ENCODE measurements at places on chromosomes 5 and 9.
A peak's percentile ranks its signal among the peaks of the same experiment; 100 is the strongest.

- DNase-seq, result no peak
- H3K4me1 ChIP-seq, result peaks cover 24% of the 10 kb centered on the region
- no peaks in the 10 kb centered on the region for H3K27me3 ChIP-seq
- H3K4me3 ChIP-seq, result peak overlapping the region; percentile 88
- H3K27ac ChIP-seq, result peak overlapping the region; percentile 86
- peaks cover 2% of the 10 kb centered on the region for H3K36me3 ChIP-seq
These were observed 707 bp downstream of the RMND5B start for GRCh38 chr5:178131446-178131996.

DNA sequence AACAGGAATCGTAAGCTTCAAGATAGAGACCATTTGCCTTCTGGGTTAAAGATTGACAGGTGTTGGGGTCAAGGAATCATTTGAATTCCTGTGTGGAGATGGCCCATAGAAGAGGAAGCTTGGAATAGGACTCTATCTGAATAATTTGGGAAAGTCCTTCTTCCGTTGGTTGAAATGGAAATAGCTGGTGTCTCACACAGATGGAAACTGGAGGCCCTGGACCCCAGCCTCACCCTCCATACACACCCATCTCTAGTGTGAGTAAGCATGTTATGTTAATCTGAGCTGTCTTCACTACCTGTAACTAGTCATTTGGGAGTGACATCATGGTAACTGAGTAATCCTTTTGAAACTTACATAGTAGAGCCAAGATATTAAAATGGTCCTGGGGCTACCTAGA lies 184.4 kb downstream of the CD180 start:
- H3K27me3 ChIP-seq, result no peaks in the 10 kb centered on the region
- H3K4me3 ChIP-seq, result no peak overlapping the region
- peak overlapping the region; percentile 90 for H3K27ac ChIP-seq
- no peak for DNase-seq
- peaks cover 75% of the 10 kb centered on the region for H3K4me1 ChIP-seq
- peaks cover 6% of the 10 kb centered on the region for H3K36me3 ChIP-seq

GRCh38 chr9:22240619-22241018 lies 206.0 kb upstream of the DMRTA1 start:
- H3K27me3 ChIP-seq, result peaks cover 5% of the 10 kb centered on the region
- peaks cover 23% of the 10 kb centered on the region for H3K4me1 ChIP-seq
- H3K4me3 ChIP-seq, result no peak overlapping the region
- H3K36me3 ChIP-seq, result no peaks in the 10 kb centered on the region
- DNase-seq, result no peak

GRCh38 chr5:150339165-150339564 lies 18.3 kb upstream of the TCOF1 start:
- DNase-seq, result no peak
- peaks cover 6% of the 10 kb centered on the region for H3K27me3 ChIP-seq
- H3K4me3 ChIP-seq, result no peak overlapping the region
- peaks cover 2% of the 10 kb centered on the region for H3K36me3 ChIP-seq

DNA sequence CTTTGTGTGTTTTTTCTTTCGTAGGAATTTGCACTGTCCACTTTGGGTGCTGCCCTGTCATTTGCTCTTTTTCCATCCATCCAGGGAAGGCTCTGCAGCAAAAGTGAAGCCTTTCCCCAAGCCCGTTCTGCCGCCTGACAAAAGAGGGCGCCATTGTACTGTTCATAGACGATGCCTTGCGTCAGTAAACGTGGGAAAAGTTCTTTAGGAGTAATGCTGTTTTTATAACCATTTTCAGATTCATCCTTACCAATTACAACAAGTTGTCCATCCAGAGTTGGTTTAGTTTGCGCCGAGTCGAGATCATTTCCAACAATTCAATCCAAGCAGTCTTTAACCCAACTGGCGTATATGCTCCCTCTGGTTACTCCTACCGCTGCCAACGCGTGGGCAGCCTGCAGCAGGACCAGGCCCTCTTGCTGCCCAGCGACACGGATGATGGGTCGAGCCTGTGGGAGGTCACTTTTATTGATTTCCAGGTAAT lies 34.3 kb upstream of the RPS23 start:
- H3K27ac ChIP-seq, result no peak overlapping the region
- H3K4me1 ChIP-seq, result no peaks in the 10 kb centered on the region
- DNase-seq, result no peak

DNA sequence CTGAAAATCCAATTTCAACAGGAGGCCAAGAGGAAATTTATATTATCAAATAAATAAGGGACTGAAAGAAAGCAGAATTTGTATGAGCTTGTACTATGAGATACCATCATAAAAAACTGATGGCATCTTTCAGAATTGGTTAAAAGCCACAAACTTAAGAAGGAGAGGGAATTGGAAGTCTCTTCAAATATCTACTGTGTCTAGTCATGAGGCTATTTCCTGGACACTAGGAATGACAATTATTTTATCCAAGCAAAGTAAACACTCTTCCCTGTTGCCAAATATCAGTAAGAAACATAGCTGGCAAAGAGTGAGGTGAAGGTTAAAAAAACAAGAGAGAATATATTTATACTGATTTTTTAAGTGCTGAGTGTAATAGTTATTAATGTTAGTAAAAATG lies 101.5 kb upstream of the ARRDC3 start:
- no peak overlapping the region for H3K4me3 ChIP-seq
- H3K27ac ChIP-seq, result no peak overlapping the region
- H3K27me3 ChIP-seq, result peaks cover 6% of the 10 kb centered on the region
- no peak for DNase-seq
- no peaks in the 10 kb centered on the region for H3K36me3 ChIP-seq

- H3K4me1 ChIP-seq, result no peaks in the 10 kb centered on the region
- DNase-seq, result no peak
- no peak overlapping the region for H3K4me3 ChIP-seq
- no peaks in the 10 kb centered on the region for H3K36me3 ChIP-seq
- no peak overlapping the region for H3K27ac ChIP-seq
These were observed 74.9 kb downstream of the FBXL7 start for GRCh38 chr5:15574806-15575325.

GRCh38 chr5:125409861-125410536 lies 663.6 kb upstream of the ZNF608 start:
- H3K27me3 ChIP-seq, result no peaks in the 10 kb centered on the region
- H3K27ac ChIP-seq, result no peak overlapping the region
- H3K36me3 ChIP-seq, result no peaks in the 10 kb centered on the region
- no peaks in the 10 kb centered on the region for H3K4me1 ChIP-seq
- no peak for DNase-seq
- H3K4me3 ChIP-seq, result no peak overlapping the region

DNA sequence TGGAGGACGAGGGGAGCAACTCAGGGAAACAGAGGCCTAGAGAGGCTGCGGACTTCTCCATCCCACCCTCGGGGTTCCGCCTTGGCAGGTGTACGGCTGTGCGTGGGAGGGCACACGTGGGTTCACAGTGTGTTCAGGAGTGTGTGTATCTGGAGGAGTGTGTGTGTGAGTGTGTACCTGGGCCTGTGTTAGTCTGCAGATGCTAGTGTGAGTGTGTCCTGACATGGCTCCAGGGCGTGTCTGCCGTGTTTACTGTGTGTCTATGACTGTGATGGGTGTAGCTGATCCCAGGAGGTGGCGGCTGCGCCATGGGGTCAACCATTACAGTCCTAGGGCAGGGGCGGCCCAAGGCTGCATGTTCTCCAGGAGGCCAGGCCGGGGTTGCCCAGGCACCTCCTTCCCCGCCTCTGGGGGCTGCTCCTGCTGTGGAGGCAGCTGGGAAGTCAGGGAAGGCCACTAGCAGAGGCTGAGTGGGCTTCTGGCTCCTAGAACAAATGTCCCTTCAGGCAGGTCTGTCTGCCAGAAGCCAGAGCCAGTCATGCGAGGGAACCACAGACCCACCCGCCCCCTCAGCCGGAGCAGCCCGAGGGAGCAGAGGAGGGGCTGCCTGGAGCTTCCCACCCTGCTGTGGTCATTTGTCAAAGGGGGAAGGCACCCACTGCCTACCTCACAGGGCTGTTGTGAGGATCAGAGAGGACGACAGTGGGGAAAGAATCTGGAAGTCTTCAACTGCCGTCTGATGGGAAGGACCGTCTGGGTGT lies 21.4 kb downstream of the CRB2 start:
- H3K27me3 ChIP-seq, result peaks cover 36% of the 10 kb centered on the region
- peaks cover 3% of the 10 kb centered on the region for H3K36me3 ChIP-seq
- H3K4me1 ChIP-seq, result peaks cover 12% of the 10 kb centered on the region

GRCh38 chr5:14599476-14600127 lies 18.0 kb downstream of the OTULINL start:
- H3K27me3 ChIP-seq, result no peaks in the 10 kb centered on the region
- no peak for DNase-seq
- peaks cover 6% of the 10 kb centered on the region for H3K36me3 ChIP-seq

DNA sequence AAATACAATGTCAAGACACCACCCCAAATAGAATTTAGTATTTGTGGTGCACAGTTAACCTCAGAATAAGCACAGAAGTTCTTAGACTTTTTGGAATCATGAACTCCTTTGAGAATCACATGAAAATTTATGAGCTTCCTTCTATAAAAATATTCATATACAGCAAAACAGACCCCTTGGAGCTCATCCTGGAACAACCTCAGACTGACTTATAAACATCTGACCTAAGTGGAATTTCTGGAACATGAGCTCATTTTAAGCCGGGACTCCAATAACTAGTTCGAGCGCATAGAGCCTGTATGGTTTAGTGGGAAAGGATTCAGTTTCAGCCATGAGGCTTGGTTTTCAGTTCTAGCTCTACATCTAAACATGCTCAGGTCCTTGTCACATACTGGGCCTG lies 192.3 kb downstream of the DEPDC1B start:
- no peak overlapping the region for H3K4me3 ChIP-seq
- no peaks in the 10 kb centered on the region for H3K4me1 ChIP-seq
- no peak overlapping the region for H3K27ac ChIP-seq
- H3K36me3 ChIP-seq, result no peaks in the 10 kb centered on the region

- peaks cover 14% of the 10 kb centered on the region for H3K36me3 ChIP-seq
- DNase-seq, result peak; percentile 10
- H3K4me1 ChIP-seq, result peaks cover 2% of the 10 kb centered on the region
- H3K27me3 ChIP-seq, result no peaks in the 10 kb centered on the region
- H3K4me3 ChIP-seq, result no peak overlapping the region
- no peak overlapping the region for H3K27ac ChIP-seq
These were observed 87.6 kb downstream of the ERP44 start for GRCh38 chr9:100011062-100011681.

DNA sequence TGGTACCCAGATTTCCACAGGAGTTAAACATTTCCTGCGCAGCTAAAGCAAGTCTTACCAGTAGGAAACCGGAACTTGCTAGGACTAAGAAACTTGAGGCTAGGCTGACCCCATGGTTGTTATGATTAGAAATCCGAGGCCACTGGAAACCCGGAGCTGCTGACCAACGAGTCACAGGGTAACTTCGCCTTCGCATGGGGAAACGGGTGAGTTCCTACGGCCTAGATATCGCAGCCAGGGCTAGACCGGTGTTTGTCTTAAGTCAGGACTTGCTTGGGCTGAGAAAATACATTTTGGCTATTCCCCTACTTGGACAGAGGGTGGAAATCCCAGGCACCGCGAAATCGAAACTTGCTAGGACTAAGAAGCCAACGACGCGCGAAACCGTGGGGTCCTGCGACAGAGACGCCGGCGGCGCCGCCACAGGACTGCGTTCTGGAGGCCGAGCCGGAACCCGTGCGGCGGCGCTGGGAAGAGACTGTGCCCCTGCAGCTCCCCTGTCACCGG lies 1.6 kb upstream of the ANXA2R start:
- peak; percentile 65 for DNase-seq
- H3K4me1 ChIP-seq, result peaks cover 35% of the 10 kb centered on the region
- no peaks in the 10 kb centered on the region for H3K36me3 ChIP-seq

Data from T-helper 17 cell (primary cell).